Stimulated activated CD4-positive, alpha-beta T cell treated with anti-CD3 and anti-CD28 coated beads, Interleukin-15, amount 100 ng/mL, for 1 hour (primary cell): ENCODE measurements at places on chromosomes 16 and 17.

GRCh38 chr16:66899310-66899944 is 19.1 kb downstream of the PDP2 start:
- no peak for DNase-seq

- DNase-seq, result no peak
Measured at GRCh38 chr16:53913920-53914319, 210.0 kb downstream of the FTO start.

DNA sequence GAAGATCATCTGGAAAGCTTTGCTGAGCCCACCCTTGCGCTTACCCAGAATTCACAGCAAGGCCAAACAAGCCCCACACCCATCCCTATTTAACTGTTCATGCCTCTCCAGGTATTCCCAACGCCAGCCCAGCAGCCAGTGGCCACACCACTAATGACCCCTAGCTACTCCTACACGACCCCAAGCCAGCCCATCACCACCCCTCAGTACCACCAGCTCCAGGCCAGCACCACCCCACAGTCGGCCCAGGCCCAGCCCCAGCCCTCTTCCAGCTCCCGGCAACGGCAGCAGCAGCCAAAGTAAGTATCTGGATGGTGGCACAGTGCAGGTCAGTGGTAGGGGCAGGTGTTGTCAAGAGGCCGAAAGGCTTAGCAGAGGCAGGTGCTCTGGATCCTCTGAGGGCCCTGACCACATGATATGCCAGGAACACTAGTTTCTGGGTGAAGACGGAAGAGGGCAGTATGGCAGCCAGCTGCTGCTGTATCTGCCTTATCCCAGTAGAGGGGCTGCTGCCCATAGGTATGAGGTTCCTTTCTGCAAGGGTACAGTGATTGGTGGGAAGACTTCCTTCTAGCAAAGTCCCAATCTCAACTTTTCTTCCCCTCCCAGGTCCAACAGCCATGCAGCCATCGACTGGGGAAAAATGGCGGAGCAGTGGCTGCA is 10.7 kb downstream of the PROCA1 start:
- no peak for DNase-seq

DNA sequence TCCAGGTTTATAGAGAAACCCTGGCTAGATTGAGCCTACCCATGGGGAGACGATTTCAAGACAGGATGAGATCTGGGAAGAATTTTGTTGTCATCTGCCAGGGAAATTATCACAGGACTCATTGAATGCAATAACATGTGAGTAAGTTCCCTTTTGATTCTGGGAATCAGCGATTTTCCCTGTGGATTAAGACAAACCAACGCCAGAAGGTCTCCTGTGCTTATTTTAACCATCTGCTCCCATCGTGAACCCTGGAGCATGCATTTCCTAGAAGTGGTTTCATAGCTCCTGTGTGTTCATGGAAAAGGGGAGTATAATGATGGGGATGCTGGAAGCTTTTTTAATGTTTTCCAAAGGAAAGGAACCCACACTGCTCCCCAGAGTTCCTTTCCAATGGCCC is 21.0 kb upstream of the ARHGAP44 start:
- DNase-seq, result no peak

DNA sequence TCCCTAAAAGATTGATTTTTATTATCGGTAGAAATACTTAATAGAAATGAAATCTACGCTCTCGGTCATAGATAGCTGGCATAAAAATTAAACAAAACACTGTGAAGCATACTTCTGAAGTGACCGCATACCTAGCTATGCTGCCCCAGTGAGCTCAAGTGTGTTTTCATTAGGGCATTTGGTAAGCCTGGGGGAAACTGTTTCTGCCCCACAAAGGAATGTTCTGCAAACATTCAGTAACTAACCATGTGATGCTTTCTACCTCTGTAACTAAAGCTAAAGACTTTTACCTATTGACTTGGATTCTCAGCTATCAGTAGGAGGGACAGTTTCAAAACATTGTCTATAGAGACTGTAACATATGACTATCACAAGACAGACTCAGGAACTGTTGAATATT is 93.5 kb upstream of the HSBP1 start:
- no peak for DNase-seq

DNA sequence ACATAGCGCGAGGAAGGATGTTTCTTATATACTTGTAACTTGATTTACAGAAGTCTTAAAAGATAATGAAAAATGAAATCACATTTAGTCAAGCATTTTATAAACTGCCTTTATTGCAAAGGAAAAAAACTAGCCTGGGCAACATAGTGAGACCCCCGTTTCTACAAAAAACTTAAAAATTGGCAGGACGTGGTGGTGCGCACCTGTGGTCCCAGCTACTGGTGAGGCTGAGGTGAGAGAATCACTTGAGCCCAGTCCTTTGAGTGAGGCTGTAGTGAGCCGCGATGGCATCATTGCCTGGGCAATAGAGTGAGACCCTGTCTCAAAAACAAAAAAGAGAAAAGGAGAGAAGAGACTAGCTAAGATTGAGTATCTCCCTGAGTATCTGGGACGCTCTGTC is 145.2 kb upstream of the CIBAR2 start:
- no peak for DNase-seq

DNA sequence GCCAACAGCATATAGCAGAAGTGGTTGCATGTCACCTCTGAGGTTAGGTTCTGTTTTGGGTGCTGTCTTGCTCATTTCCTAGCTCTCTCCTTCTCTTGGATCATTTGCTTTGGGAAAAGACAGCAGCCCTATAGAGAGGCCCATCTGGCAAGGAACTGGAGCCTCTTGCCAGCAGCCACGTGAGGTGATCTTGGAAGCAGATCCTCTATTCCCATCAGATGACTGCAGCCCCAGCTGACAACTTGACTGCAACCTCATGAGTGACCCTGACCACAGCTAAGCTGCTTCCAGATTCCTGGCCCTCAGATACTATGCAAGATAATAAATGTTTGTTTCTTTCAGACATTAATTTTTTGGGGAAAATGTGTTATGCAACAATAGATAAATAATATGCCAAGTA is 213.3 kb upstream of the HS3ST4 start:
- DNase-seq, result no peak

GRCh38 chr17:65750631-65751115 is 189.2 kb upstream of the AXIN2 start:
- DNase-seq, result peak; percentile 12

DNA sequence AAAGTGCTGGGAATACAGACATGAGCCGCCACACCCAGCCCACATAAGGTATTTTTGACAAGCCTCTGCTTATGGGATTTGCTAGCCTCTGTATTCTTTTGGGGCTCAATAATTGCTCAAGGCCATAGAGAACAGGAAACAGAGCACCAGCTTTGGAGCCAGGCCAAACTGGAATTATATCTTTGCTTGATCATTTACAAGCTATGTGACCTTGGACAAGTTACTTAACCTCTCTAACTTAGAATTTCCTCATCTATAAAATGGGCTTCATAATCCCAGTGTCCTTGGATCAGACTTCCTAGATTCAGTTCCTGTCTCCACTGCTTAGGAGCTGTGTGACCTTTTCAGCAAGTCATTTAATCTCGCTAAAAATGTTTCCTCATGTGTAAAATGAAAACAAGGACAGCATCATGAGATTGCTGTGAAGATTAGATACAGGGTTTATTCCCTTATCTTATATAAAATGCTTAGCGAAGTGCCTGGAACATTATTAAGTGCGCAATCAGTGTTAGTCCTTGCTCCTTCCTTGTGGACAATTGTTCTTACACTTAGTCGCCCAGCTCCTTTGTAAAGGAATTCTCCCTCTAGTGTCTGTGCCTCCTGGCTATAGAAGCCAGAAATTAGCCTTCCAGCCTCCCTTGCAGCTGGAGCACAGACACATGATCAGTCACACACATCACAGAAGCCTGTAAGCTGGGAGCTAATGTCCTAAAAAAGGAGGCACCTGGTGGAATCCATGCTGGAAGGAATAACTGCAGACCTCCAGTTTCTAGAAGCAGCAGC is 16.6 kb downstream of the KRT9 start:
- DNase-seq, result no peak

GRCh38 chr17:21517538-21518293 is 141.6 kb downstream of the KCNJ12 start:
- DNase-seq, result no peak

DNA sequence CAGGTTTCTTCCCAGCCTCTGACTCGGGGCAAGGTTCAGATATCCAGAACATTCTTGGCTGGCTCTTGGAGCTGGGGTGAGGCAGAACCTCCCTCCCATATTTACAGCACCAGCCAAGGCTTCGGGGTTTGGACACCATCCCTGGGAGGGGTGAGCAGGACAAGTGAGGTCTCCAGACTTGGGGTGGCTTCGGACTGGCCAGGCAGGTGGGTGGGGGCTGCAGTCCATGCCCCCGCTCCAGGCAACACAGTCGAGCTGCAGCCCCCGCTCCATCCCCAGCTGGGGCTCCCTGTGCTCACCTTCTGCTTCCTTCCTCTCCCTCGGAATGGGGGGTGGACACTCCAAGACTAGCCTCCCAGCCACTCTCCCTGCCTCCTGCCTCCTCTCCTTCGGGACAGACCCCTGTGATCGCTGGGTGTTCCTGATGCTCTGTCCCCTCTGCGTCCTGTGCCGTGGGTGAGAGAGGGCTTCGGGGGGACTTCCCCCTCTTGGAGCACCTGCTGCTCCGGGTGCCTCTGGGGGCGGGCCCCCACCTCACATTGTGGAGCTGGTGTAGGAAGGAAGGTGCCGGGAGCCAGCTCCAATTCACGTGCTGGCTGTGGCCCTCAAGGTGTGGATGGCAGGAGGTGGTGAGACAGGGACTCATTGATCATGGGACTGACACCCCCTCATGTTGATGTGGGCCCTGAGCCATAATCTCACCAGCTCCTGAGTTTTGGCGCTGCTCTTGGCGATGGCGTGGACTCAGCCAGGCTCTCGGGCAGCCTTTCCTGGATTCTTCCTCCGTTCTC is 189.2 kb downstream of the SEC14L1 start:
- DNase-seq, result no peak
